LoVo (cell line): ENCODE measurements at places on chromosomes 7 and 10.
A peak's percentile ranks its signal among the peaks of the same experiment; 100 is the strongest.

DNA sequence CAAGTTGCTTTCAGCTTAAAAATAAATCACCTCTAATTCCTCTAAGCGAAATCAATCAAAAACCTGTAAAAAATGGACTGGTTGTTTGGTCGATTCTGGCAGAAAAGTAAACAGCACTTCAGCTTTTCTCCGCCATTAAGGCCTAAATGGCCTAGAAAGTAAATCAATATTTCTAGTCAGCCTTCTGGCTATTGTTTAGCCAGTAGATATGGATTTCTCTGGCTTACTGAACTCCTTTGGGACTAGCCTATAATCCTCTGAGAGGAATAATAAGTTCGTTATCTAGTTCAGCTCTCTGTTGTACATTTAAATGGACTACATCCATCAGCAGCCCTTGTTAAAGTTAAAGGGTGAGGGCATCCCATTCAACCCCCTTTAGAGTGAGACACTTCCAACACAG lies 400.1 kb upstream of the ETV1 start:
- no peak for DNase-seq

GRCh38 chr7:135185471-135186260 lies 15.2 kb upstream of the CYREN start:
- DNase-seq = no peak

GRCh38 chr10:8045726-8046494 lies 8.6 kb upstream of the GATA3 start:
- DNase-seq = no peak

- no peak for DNase-seq
Observed at GRCh38 chr7:149011491-149011890, 16.8 kb downstream of the PDIA4 start.

- DNase-seq = no peak
Observed at GRCh38 chr7:137449016-137449415, 105.5 kb upstream of the PTN start.

- DNase-seq = no peak
Observed at GRCh38 chr7:134676743-134677142, 30.1 kb downstream of the BPGM start.

DNA sequence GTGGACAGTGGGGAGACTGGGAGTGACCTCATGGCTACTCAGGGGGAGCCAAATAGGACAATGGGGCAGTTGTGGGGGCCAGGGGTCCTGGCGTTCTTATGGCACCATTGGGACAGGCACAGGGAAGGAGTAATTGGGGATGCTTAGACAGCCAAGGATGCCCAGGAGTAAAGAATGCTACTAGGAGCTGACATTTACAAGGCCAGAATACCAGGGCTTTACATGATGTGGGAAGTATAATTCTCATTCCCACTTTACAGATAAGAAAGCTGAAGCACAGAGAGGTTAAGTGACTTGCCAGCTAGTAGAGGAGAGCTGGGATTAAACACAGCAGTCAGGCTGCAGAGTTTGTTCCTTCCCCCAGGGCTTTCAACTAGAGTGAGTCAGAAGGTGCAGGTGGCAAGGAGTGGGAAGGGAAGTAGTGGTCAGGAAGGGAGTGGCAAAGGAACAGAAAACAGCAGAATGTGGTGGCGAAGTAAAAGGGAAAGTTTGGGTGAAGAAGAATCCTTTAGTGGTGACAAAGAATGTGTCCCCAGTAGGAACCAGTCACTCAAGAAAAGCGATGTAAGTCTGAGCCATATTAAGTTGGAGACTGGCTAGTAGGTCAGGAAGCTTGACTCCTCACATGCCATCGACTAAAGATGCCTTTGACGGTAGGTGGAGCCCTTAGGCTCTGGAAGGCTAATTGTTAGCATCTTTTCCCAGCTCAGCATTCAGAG lies 32.8 kb downstream of the CPVL start:
- peak; percentile 80 for DNase-seq

- no peak for DNase-seq
Observed at GRCh38 chr7:45543473-45543872, 30.7 kb upstream of the ADCY1 start.

DNA sequence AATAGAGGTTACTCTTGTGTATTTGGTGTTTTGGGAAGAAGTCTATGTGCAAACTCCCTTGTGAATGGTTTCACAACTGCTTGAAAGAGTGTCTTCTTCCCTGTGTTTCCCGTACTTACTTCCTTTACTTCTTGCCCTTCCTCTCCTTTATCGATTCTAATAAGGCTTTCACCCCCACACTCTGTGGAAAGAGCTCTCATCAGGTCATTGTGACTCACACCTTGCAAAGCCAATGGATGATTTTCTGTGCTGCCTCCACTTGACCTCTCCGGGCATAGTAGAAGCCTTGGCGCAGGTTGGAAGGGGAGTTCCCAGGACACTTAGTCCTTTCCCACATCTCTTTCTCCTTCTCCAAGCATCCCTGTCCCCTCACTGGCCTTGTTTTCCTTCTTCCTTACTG lies 6.2 kb upstream of the TSPAN15 start:
- no peak for DNase-seq

DNA sequence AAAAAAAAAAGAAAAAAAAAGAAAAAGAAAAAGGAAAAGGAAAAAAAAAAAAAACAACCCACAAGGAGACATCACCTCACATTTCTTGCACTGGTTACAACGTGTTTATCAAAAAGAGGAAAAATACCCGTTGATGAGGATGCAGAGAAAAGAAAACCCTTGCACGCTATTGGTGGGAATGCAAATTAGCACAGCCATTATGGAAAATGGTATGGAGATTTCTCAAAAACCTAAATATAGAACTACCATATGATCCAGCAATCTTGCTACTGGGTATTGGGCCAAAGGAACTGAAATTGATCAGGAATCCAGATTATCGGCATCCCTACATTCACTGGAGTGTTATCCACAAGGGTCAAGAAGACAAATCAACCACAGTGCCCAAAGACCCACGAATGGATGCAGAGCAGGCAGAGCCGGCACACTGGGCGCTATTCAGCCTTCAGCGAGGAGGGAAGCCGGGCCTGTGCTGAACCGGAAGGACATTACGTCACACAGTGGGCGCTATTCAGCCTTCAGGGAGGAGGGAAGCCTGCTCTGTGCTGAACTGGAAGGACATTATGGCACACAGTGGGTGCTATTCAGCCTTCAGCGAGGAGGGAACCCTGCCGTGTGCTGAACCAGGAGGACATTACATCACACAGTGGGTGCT lies 258.7 kb downstream of the ZMYND11 start:
- DNase-seq = no peak

DNA sequence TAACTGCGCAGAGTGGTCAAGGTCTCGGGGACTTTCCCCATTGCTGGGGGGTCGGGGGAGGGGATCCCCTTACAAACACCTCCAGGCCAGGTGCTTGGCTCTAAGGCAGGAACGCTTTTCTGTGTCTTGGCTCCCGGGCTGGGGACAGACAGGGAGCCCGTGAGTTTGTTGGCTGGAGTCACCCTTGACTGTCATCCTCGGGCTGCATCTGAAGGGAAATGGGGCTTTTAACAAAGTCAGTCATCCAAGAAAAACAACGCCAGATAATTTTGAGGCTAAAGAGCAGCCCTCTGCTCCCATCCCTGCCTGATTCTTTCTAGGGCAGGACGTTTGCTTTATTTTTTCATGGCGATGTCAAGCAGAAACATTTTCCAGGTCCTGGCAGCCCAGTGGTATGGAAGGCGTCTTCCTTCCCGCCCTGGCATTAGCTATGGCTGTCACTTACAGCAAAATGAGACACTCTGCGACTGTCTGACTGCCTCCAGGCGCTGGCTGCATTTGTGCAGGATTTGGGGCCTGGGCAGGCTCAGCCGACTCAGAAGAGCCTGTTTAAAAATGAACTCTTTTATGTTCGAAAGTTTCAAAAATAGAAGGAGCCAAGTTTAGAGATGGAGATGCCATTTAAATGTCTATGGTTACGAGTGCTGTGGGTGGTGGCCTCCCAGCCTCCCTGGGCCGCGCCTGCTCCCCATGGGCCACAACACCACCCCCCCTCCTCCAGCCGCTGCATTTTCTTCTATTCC lies 54.7 kb upstream of the TNS3 start:
- no peak for DNase-seq

DNA sequence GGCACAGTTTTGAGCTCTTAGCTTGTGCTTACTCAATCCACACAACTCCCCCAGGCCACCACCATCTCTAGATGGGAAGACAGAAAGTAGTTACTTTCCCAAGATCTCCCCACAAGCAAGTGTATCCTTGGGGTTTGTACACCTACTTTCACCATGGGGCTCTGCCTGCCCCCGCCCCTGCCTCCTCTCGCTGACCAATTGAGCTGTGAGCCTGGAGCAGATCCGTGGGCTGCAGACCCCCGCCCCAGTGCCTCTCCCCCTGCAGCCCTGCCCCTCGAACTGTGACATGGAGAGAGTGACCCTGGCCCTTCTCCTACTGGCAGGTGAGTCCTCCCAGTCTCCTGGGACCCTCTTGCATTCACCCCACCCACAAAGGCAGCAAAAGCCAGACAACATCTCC lies 2.0 kb downstream of the FXYD4 start:
- no peak for DNase-seq
